ENCODE measurements at places on chromosomes 7 and 10. TPM values are rescaled to one million over a fixed set of nuclear protein-coding genes. Genes with fewer than 3 reads are reported as not detected.

The ANKRD16 gene
- total RNA-seq: 6.6 TPM

The OR2A5 gene
- total RNA-seq: not detected

The RBAK gene
- total RNA-seq: 16.4 TPM

The DNAJC9 gene
- total RNA-seq: 24.5 TPM

The XPNPEP1 gene
- total RNA-seq: 202 TPM

The MMP21 gene
- total RNA-seq: not detected

The PAPSS2 gene
- total RNA-seq: 31.0 TPM

The CDNF gene
- total RNA-seq: 1.9 TPM

The SYT15 gene
- total RNA-seq: 0.77 TPM

The PRSS37 gene
- not detected for total RNA-seq

The CYP3A7 gene
- 0.18 TPM for total RNA-seq

The INTS1 gene
- total RNA-seq: 109 TPM

The PTPN20 gene
- total RNA-seq: 0.97 TPM

The CNPY1 gene
- not detected for total RNA-seq

The ABCB4 gene
- total RNA-seq: 3.0 TPM
